ENCODE measurements at places on chromosomes 1 and 21.

DNA sequence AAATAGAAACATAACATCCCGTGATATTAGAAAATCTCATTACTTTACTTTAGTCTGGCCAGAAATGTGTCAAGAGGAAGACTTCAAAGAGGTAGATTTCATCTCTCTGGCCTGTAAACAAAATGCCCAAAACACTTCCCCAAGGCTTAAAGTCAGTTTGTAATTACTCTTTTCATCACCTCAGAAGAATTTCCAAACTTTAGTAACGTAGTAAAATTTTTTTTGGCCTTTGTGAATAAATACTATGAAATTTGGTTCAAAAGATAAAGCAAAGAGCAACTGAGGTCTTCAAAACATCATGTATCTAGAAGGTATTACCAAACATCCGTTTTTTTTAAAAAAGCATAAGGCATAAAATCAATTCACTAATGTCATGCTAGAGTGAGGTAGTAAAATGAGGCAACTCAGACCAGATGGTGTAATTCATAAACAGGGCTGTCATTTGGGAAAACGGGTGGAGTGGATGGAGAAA lies 51.4 kb downstream of the LEPR start:
- DNase-seq = no peak

GRCh38 chr1:105243411-105243810 lies 1493.7 kb downstream of the AMY1C start:
- DNase-seq = no peak

DNA sequence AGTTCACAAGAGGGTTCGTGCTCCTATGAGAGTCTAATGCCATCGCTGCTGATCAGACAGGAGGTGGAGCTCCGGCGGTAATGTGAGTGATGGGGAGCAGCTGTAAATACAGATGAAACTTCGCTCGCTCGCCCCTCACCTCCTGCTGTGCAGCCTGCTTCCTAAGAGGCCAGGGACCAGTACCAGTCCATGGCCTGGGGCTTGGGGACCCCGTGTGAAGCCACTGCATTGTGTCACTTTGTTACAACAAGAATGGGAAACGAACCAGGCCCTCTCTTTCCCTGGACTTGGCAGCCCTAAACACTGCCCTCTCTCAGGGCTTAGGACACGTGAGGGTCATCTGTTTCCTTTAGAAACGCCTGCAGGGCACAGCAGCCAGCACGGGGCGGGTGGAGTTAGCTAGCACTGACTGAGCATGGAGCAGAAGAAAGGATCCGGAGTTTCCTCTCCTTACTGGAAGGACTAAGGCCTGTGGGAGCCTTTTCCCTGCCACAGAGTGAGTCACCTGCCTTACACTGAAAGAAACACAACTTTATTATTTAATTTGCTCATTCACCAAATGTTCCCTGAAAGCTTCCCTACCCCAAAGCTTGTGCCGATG lies 185.2 kb upstream of the TMEM51 start:
- DNase-seq = no peak

- no peak for DNase-seq
Measured at GRCh38 chr1:223245411-223245810, 102.4 kb upstream of the TLR5 start.

- no peak for DNase-seq
Measured at GRCh38 chr1:206606867-206607266, 5.4 kb downstream of the EIF2D start.

DNA sequence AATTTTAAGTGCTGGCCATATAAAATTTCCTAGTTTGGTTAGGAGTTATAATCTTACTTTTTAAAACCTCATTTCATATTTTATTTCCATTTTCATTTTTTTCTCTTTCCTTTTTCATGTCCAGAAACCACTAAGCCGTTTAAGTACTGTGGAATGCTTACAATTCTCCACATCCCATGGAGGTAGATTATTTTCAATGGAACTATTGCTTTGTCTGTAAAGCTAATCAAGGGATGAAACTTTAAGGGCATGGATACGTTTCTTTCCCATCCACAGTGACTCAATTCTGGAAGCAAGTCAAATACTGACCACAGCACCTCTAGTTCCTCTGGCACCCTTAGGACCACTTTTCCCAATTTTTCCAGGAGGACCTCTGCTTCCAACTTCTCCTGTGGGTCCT lies 139.1 kb upstream of the ZNHIT6 start:
- DNase-seq = no peak

DNA sequence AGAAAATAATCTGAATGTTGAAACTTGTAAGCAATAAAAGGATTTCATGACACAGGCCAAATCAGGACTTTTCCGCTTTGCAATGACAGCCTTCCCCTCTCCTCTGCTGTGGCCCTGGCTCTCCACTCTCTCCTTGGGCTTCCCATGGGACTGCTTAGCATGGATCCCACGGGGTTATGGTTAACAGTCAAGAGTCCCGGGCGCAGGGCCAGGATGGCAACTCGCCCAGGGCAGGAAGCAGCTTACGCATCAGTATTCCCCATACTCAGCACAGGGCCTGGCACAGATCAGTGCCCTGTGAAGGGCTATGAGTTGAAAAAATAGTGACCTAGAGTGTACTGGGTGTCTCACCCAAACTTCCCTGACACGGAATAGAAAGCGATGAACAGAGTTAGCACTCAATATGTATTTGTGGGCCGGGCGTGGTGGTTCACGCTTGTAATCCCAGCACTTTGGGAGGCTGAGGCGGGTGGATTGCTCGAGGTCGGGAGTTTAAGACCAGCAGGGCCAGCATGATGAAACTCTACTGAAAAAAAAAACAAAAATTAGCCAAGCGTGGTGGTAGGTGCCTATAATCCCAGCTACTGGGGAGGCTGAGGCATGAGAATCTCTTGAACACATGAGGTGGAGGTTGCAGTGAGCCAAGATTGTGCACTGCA lies 29.1 kb upstream of the GRHL3 start:
- no peak for DNase-seq

- no peak for DNase-seq
Measured at GRCh38 chr1:110285316-110285715, 53.9 kb upstream of the RBM15 start.

DNA sequence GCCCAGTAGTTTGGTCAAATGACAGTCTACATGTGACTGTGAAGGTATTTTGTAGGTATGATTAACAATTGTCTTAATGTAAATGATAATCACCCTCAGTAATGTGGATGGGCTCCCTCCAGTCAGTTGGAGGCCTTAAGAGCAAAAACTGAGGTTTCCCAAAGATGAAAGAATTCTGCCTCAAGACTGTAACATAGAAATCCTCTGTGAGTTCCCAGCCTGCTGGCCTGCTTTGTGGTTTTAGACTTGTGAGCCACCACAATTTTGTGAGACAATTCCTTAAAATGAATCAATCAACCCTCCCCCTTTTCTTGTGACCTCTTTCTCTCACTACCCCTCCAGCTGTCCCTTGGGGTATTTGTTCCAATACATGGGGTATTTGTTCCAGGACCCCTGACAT lies 226.4 kb upstream of the DPYD start:
- DNase-seq = no peak

DNA sequence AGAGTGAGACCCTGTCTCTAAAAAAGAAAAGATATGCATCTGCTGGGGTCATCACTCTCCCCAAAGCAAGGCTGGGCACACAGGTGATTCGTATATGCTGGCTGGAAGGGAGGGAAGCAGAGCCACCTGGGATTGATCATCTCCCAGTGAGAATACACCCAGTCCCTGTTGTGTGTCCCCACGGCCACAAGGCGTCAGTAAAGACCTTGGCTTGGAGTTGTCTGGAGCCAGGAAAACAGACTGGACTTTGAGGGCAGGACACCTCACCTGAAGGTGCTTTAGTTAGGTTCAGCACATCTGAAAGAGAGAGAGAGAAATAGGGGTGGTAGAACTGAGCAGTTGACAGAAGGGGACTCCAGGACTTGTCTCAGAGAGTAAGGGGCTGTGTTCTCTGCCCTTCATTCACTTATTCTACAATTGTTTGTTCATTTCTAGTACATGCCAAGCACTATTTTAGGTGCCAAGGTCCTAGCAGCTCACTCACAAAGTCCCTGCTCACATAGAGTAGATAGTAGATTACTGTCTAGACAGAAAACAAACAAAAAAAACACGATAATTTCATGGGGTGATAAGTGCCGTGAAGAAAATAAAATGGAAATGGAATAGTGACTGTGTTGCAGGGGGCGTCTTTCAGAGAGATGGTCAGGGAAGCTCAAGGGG lies 13.5 kb downstream of the CITED4 start:
- DNase-seq = no peak

GRCh38 chr1:36306210-36306901 lies at the start of gene SH3D21:
Gene SH3D21, plus strand, starts transcription at chr1:36306368. Its CDS starts 53 bp downstream, at chr1:36306421.
- DNase-seq = peak; percentile 15

DNA sequence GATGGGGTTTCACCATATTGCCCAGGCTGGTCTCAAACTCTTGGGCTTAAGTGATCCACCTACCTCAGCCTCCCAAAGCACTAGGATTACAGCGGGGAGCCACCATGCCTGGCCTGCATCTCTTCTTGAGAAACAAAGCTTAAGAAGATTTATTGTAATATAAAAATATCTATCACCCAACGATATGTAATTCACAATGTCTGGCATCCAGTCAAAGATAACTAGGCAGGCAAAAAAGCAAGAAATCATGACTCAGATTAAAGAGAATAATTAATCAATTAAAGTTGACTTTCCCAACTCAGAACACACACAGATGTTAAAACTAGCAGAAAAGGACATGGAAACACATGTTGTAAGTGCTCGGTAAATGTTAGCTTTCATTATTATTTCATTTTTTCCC lies 26.5 kb upstream of the POU2F1 start:
- DNase-seq = no peak

GRCh38 chr1:21520899-21521716 lies 11.9 kb downstream of the ALPL start:
- DNase-seq = no peak

DNA sequence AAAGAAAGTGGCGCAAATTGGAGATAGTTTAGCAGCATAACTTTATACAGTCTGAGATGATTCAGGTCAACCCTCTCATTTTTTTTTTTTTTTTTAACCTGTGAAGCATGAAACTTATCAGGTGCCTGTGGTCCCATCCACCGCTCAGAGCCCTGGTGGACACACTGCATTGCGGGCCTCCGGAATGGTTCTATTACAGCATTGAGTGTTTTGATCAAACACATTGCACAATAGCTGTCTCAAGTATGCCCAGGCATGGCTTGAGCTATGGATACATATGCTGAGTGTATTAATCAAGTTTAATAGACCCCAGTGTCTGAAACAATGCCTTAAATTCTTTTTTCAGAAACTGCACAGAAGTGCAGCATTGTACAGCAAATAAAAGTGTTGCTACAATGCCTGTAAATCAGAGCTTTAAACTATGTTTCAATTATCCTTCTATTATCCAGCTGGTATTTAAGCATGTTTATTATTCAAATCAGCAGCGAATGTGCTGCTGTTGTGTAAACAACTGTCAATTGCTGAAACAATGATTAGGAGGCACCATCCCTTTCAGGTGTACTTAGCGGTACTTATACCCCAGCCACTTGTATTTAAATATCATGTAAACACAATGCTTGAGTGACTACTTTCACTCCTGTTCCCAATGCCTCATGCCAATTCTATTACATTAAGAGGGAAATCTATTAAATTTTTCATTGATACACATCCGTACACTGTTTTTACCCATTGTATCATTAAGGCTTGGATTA lies 456.6 kb downstream of the RPS6KC1 start:
- DNase-seq = no peak

DNA sequence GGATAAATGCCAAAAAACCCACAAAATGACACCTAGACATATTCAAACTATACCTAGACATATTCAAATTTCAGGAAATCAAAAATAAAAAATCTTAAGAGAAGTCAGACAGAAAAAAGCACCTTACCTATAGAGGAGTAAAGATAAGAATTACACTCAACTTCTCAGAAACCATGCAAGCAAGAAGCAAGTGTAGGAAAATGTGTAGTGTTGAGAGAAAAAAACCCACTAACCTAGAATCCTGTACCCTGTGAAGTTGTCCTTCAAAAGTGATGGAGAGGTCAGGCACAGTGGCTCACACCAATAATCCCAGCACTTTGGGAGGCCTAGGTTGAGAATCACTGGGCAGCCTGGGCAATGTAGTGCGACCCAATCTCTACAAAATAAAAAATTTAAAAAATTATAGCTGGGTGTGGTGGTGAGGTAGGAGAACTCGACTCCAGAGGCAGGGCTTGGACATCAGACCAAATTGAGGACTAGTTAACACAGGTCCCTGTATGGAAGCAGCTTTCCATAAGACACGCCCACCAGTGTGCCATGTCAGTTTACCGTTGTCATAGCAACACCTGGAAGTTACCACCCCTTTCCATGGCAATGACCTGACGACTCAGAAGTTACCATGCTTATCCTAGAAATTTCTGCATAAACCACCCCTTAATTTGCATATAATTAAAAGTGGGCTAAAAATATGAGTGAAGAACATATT lies 20.7 kb downstream of the PDIK1L start:
- no peak for DNase-seq

- DNase-seq = no peak
Measured at GRCh38 chr1:113768916-113769600, 9.8 kb upstream of the PHTF1 start.

DNA sequence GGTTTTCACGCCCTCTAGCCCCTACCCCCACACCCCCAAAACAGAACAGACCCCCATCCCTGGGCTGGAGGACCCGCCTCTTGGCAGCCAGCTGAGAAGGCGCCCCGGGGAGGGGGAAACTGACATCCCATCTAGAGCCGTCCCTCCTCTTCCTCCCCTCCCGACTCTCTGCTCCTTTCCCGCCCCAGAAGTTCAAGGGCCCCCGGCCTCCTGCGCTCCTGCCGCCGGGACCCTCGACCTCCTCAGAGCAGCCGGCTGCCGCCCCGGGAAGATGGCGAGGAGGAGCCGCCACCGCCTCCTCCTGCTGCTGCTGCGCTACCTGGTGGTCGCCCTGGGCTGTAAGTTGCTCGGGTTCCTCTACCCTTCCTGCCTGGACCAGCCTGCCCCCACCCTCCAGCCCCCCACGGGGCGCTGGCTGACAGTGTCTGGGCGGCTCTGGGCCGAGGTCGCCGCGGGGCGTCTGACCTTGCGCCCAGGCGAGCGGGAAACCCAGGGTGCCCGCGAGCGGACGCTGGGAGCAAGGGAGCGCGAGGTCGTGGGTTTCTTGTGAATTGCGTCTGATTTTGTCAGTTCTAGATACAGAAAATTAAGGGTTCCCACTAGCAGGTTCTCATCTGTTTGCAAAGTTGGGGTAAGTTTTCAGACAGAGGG lies 618 bp downstream of the JAM2 start:
- no peak for DNase-seq

DNA sequence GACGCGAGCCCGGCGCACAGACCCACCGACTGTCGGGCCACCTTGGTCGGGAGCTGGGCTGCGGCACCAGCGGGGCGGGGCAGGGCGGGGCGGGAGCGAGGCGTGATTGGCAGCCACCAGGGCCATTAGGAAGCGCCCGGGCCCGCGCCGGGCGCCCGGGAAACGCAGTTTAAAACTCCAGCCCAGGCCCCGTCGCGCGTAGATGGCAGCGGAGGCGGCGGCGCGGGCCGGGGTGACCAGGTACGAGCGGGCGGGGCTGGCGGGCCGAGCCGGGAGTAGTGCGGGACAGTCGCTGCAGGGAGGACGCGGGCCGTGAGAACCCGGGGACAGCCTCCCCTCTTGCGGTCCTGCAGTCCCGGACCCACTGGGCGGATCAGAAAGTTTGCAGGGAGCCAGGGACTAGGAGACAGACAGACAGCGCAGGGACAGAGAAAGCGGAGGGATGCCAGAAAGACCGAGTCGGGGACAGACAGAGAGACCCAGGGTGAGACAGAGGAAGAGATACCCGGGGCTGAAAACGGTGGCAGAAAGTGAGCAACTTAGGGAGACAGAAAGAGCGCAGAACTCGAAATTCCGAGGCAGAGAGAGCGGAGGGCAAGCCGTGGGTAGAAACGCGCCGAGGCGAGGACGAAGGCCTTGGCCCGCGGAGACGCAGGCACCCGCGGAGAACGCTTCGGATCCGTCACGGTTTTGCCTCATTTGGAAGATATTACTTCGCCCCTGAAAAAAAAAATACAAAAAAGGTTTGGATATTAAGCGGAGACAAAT lies at the start of gene DMBX1:
Gene DMBX1, plus strand, starts transcription at position 199 of the 768 bp plus-strand sequence. CDS start 17,175 bp downstream, outside the sequence.
- DNase-seq = no peak

Data from stimulated activated CD4-positive, alpha-beta T cell treated with anti-CD3 and anti-CD28 coated beads, Interleukin-1b, Interleukin-23, amount 100 ng/mL, for 4 hours (primary cell).